ENCODE measurements at places on chromosomes 4 and X.

GRCh38 chr4:87031920-87032319 lies 97.1 kb downstream of the AFF1 start:
- no peak for DNase-seq

GRCh38 chrX:110683925-110684324 lies 111.7 kb downstream of the CHRDL1 start:
- no peak for DNase-seq

- no peak for DNase-seq
Measured at GRCh38 chr4:99361899-99362275, 9.3 kb upstream of the ADH1C start.

DNA sequence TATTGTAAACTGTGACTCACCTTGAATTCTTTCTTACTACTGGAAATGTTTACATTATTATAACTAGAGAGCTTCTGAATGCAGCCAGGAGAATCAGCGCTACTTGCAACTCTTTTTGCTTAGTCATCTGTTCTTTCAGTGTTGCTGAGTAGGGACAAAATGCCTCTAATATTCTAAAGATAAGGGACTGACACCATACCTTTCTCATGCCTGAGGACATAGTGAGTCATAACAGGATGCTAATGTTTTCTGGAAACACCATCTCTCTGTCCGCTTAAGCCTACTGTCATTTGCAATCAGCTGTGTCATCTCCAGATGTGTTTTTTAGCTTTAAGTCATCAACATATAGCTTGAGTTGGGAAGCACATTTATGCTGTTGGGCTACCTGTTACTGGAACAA lies 108.3 kb downstream of the QRFPR start:
- no peak for DNase-seq

GRCh38 chr4:6324999-6325787 lies 55.5 kb downstream of the WFS1 start:
- DNase-seq: no peak

- DNase-seq: no peak
Measured at GRCh38 chr4:109947918-109948317, 35.2 kb downstream of the EGF start.

- no peak for DNase-seq
Measured at GRCh38 chr4:6563935-6564645, 10.9 kb upstream of the MAN2B2 start.

GRCh38 chr4:10353110-10353509 lies 104.1 kb downstream of the ZNF518B start:
- no peak for DNase-seq

DNA sequence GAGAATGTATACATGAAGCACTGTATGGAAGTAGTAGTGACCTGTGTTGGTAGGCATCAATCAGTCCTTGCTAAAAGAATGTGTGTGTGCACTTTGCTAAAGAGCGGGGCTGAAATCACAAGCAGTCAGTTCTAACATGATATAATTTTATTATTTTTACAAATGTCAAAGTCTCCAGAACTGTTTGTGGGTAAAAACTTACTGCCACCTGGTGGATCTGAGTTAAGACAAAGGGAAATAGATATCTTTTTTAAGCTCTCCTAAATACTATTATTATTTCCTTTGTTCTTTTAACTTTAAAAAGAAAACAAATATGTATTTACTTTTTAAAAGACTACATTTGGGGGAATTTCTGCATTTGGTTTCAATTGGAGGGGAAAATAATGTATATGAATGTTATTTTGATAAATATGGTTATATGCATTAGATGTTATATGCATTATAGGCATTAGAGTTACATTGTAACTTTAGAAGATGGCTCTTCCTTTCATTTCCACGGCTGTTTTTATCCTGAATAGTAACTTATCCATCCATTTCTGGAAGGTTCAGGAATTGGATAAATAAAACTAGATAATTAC lies 7.8 kb upstream of the CLOCK start:
- peak; percentile 35 for DNase-seq

DNA sequence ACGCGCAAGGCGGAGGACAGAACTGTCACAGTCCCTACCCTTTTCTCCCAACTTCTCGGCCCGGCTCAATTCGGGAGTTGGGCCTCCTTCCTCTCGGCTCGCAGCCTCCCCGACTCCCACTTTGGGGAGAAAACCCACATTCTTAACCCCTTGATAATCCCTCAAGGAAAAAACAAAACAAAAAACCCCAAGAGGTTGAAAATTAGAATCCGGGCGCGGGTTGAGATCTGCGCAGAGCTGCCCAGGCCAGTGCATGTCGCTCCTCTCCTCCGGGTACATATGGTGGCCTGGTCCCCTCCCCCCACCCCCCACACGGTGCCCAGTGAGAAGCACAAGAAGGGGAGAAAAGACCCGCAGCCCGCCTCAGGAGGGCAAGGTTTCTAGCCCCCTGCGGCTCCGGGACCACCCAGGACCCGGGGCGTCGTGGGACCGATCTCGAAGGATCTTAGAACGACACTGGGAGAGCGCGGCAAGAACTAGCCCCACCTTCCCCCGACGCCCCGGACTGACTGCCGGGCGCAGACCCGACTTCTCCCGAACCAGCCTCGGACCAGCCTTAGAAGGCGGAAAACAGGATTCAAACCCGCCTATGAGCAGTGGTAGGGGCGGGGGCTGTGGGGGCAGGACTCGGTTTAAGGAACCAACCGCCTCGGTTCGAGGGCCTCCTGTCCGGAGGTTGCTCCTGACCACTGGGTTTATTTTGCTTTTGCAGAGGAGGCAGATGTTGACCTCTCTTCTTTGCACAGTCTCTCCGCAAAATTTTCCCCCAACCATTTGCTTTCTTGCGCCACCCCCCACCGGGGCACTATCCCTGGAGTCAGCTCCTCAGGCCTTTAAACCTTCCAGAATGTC lies 2.5 kb upstream of the PDGFRA start:
- DNase-seq: no peak

- DNase-seq: no peak
Measured at GRCh38 chr4:184392748-184393559, 81.4 kb downstream of the IRF2 start.

DNA sequence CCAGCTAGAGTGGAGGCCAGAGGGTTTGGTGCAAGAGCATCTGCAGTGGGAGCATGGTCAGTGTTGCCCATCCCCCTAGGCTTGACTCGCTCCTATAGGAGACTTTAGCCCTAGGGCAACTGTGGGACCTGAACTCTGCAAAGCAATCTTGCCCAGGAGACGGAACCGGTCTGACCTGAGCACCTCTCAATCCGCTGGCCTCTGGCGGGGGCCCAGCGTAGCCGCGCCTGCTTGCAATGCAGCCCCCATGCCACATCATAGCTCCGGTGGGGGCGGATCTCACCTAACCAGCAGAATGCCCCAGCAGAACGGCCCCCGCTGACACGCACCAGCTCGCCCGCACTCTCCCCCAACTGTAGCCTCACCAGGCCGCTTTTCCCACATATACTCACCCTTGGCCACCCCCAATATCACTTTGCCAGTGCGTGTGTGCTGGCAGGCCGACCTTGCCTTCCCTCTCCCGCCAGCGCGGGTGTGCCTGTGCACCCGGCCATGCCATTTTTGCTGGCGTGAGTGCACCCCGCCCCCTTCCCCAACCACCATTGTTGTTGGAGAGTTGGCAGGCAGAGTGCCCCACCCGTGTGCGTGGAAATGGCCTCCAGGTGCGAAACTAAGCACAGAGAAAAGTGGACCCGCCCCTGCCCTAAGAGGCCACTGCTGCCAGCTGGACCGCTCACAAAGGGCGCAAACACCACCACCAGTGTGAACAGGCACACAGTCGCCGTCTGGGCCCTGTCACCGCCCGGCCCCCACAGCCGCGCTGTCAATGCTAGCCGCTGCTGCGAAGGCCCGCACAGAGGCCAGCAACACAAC lies 5.8 kb downstream of the BEX4 start:
- no peak for DNase-seq

GRCh38 chrX:12496343-12496742 lies 294.9 kb upstream of the PRPS2 start:
- DNase-seq: no peak

DNA sequence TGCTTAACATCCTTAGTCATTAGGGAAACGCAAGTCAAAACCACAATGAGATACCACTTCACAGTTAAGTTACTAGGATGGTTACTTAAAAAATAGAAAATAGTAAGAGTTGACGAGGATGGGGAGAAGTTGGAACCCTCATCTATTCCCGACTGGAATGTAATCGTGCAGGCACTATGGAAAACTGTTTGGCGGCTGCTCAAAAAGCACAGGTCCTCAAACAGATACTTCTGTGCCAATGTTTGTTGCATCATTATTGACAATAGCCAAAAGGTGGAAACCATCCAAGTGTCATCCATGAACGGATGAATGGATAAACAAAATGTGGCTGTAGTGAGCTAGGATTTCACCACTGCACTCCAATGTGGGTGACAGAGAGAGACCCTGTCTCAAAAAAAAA lies 11.7 kb downstream of the CTAG1B start:
- DNase-seq: no peak

- no peak for DNase-seq
Measured at GRCh38 chr4:140174543-140174942, 20.6 kb upstream of the MAML3 start.

GRCh38 chr4:3372264-3372932 lies 69.4 kb upstream of the HGFAC start:
- DNase-seq: no peak

DNA sequence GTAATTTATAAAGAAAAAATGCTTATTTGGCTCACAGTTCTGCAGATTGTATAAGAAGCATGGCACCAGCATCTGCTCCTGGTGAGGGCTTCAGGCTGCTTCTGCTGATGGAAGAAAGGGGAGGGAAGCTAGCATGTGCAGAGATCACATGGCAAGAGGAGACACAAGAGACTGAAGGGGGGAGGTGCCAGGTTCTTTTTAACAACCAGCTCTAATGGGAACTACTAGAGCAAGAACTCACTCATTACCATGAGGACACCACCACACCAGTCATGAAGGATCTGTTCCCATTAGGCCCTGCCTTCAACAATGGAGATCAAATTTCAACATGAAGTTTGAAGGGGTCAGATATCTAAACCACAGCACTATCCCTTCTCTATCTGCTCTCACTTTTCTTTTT lies 9.4 kb upstream of the COPS4 start:
- no peak for DNase-seq

- DNase-seq: no peak
Measured at GRCh38 chr4:100261346-100261745, 71.1 kb upstream of the DDIT4L start.

DNA sequence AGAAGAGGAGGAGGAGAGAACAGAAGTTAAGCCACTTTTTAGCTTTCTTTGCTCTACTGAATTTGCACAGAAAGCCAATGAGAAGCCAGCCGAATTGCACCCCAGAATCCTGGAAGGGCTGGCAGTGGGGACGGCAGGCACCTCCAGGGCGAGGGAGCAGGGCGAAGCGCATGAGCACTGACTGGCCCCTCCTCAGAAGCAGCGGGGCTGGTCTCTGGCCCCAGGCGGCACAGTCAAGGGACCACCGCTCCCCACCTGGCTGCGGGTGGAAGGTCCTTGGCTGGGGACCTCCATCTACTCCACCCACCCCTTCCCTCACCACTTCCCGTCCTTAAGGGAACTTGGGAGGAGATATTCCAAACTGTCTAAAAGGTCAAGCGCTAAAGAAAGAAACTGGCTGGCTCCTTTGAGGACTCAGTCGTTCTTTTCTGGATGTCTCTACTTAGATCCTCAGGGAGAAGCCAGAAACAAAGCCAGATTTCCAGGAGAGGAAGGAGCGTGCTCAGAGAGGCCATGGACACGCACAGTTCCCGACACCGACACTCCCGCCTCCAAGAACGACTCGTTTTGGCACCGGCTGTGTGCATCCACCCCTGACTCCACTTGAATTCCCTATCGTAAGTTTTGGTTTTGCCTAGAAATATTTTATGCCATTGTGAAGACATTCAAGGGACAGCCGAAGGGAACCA lies 59.5 kb upstream of the CRMP1 start:
- DNase-seq: no peak

- DNase-seq: no peak
Measured at GRCh38 chrX:146278381-146278780, 460.8 kb downstream of the SLITRK2 start.

DNA sequence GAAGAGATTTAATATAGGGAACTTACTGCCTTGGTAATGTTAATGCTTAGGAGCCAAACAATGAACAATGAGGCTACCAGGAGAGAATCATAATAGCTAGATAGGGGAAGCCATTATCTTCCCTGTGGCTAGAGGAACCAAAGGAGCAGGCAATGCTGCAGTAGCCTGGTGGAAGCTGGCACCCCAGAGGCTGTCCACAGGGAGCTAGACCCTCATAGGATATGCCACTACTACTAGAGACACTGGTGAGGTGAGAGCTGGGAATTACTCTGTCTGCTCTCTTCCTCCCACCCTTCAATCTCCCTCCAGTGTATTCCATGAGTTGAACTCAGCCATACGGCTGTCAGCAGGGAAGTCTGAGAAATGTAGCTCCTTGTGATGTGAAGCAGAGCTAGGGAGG lies 601.4 kb downstream of the KCNIP4 start:
- DNase-seq: no peak

DNA sequence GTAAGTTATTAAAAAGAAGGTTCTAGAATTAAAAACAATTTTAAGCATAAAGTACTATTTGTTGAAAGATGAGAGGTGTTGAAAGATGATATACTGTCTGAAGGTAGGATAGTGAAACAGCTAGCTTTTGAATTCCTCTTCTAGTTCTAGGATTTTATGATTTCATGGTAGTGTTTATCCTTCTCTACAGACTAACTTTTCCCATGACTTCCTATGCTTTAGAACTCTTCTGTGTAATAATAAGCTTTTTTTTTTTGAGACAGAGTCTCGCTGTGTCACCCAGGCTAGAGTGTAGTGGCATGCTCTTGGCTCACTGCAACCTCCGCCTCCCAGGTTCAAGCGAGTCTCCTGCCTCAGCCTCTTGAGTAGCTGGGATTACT lies 96.0 kb upstream of the NUDT6 start:
- DNase-seq: no peak

DNA sequence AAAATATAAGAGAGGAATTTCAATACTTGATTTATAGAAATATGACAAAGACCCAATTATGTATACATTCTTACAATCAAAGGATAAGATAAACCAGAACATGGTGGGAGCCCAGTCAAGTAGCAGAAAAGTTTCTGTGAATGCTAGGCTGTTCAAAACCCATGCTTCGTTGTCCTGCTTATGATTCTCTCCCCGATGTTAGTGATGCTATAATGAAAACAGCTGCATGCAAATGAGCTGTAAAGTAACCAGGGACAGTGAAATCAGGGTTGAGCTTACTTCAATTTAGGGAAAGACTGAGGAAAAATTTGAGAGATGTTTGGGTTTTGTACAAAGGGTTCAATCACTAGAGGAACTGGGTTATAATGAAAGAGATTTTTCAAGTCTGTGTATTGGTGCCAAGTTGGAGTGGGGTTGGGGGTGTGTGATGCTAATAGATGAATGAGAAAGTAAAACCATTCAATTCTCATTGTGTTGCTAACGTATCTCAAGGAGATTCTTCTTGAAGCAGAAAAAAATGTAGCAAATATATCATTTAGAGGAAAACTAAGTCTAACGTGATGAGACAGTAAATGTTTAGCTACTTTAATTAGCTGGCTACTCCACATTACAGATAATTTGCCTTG lies 59.3 kb upstream of the PPP1R2C start:
- DNase-seq: no peak

GRCh38 chr4:79207281-79207680 lies 118.6 kb downstream of the NAA11 start:
- no peak for DNase-seq

All from central memory CD4-positive, alpha-beta T cell (primary cell).